ENCODE measurements at places on chromosomes 4 and X.

GRCh38 chr4:169115897-169116254, 105.8 kb upstream of the CBR4 start:
- no peaks in the 10 kb centered on the region for H3K27me3 ChIP-seq
- no peak overlapping the region for H3K4me3 ChIP-seq
- H3K36me3 ChIP-seq = no peaks in the 10 kb centered on the region
- no peak for DNase-seq

DNA sequence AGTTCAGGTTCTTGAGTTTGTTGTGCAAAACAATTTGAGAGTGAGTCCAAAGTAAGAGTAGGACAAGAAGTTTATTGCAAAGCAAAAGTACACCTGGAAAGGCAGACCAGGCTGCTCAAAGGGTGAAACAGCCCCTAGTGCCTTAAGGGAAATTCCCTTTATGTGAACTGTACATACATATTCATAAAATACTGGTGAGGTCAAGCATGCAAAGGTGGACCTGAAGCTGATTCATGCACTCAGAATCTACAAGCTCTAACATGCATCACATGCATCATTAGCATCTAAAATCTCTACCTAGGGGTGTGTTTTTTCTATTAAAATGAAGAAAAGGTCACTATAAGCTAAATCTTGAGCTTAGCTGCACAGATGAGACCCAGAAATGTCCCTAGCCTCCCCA, 266.9 kb downstream of the SPATA18 start:
- no peak for DNase-seq
- H3K4me1 ChIP-seq = no peaks in the 10 kb centered on the region
- no peaks in the 10 kb centered on the region for H3K36me3 ChIP-seq
- H3K27ac ChIP-seq = no peak overlapping the region

DNA sequence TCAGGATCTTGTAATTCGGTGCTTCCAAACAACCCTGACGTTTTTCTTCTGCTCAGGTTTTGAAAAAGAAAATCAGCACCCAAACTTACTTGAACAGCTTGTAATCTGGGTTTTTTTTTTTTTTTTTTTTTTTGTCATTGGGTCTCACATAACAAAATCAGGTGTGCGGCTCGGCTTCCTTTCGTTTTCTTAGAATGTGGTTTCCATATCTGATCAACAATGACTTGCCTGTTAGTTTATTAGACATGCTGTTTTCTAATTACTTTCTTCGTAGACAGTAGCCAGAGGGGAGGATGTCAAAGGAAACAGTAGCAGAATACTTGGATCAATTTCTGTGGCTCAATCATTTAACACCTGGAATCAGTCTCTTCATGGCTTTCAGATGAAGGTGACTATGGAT, 890 bp upstream of the FREM3 start:
- no peaks in the 10 kb centered on the region for H3K36me3 ChIP-seq
- peaks cover 10% of the 10 kb centered on the region for H3K4me1 ChIP-seq
- peak overlapping the region; percentile 68 for H3K4me3 ChIP-seq
- no peak for DNase-seq
- peaks cover 43% of the 10 kb centered on the region for H3K27me3 ChIP-seq
- H3K27ac ChIP-seq = no peak overlapping the region

GRCh38 chrX:68343551-68343950, 89.7 kb downstream of the OPHN1 start:
- H3K36me3 ChIP-seq = no peaks in the 10 kb centered on the region
- H3K27me3 ChIP-seq = no peaks in the 10 kb centered on the region
- no peak overlapping the region for H3K27ac ChIP-seq

DNA sequence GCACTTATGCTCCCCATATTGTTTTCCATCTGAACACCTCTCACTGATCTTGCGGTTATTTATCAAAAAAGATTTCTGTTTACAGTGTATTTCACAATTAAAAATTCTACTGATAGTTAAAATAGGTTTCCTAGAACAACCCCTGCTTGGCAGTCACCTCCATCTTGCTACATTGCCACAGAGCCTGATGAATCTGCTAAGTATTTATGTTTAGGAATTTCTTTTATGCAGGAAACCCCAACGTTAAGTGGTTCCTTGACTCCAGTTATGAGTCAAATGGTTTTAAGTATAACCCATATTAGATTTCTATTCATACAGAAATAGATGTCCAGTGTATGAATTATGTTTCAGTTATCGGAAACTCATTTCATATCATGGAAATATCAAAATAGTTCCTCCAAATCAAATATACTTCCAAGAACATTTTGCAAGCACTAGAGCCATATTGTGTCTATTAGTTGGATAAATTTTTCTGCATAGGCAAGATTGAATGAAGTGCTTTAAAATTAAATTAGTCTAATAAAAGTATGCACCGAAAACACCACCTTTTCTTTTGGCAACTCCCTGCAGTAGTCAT, 20.6 kb downstream of the GALNT7 start:
- H3K4me1 ChIP-seq = peaks cover 67% of the 10 kb centered on the region
- H3K4me3 ChIP-seq = no peak overlapping the region
- H3K36me3 ChIP-seq = peaks cover 4% of the 10 kb centered on the region
- no peak for DNase-seq
- H3K27me3 ChIP-seq = no peaks in the 10 kb centered on the region

DNA sequence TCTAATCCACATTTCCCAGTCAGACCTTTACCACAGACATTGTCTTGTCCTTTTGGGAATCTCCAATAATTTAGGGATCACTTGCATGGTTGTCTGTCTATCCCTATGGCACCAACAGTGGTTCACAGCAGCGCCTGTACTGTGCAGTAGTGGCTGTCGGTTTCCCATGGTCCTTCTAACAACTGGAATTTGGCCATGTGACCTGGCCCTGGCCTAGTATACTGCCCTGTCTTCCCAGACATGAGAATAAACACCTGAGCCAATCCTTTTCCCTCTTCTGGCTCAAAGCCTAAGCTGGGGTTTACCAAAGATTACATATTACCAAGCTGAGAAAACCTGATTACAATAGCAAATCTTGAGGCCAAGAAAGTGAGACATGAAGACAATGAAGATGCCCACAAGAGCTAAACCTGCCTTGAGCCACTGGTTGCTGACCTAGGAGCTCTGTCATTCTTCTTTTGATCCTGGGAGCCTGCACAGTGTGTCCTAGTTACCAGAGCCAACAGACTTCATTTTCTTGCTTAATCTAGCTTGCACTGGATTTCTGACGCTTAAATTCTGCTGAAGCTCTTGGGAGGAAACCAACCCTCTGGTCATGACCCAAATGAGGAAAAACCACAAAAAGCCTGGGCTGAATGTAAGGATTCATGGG, 92.1 kb downstream of the SCD5 start:
- H3K36me3 ChIP-seq = no peaks in the 10 kb centered on the region
- H3K4me3 ChIP-seq = no peak overlapping the region
- DNase-seq = no peak

GRCh38 chr4:151824656-151825055, 63.8 kb upstream of the GATB start:
- no peak for DNase-seq
- H3K4me1 ChIP-seq = no peaks in the 10 kb centered on the region
- no peaks in the 10 kb centered on the region for H3K36me3 ChIP-seq
- H3K4me3 ChIP-seq = no peak overlapping the region
- no peaks in the 10 kb centered on the region for H3K27me3 ChIP-seq
- no peak overlapping the region for H3K27ac ChIP-seq

DNA sequence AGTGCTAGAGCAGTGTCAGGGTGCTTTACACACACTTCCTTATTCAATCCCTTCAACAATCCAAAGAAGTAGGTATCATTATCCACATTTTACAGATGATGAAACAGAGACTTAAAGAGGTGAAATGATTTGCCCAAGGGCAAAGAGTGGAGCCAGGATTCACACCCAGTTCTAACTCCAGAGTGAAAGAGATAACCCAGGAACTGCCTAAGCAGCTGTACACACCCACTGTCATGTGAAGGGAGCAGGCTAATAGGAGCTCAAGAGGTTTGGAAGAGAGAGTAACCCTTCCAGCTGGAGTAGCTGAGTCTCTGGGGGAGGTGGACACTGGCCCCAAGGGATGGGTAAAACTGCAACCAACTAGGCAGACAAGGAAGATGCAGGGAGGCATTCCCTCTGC, 92.5 kb downstream of the FBXL5 start:
- no peak overlapping the region for H3K27ac ChIP-seq
- peaks cover 10% of the 10 kb centered on the region for H3K36me3 ChIP-seq
- no peak for DNase-seq
- H3K4me3 ChIP-seq = no peak overlapping the region
- H3K4me1 ChIP-seq = peaks cover 9% of the 10 kb centered on the region
- H3K27me3 ChIP-seq = no peaks in the 10 kb centered on the region

- no peak for DNase-seq
- no peak overlapping the region for H3K27ac ChIP-seq
- H3K36me3 ChIP-seq = no peaks in the 10 kb centered on the region
- H3K4me1 ChIP-seq = no peaks in the 10 kb centered on the region
- H3K4me3 ChIP-seq = no peak overlapping the region
Observed at GRCh38 chr4:183967266-183967665, 62.2 kb downstream of the STOX2 start.

- H3K27ac ChIP-seq = no peak overlapping the region
- H3K4me1 ChIP-seq = no peaks in the 10 kb centered on the region
- no peaks in the 10 kb centered on the region for H3K27me3 ChIP-seq
- H3K4me3 ChIP-seq = no peak overlapping the region
- H3K36me3 ChIP-seq = no peaks in the 10 kb centered on the region
- DNase-seq = no peak
Observed at GRCh38 chr4:95728145-95728544, 111.7 kb upstream of the PDHA2 start.

DNA sequence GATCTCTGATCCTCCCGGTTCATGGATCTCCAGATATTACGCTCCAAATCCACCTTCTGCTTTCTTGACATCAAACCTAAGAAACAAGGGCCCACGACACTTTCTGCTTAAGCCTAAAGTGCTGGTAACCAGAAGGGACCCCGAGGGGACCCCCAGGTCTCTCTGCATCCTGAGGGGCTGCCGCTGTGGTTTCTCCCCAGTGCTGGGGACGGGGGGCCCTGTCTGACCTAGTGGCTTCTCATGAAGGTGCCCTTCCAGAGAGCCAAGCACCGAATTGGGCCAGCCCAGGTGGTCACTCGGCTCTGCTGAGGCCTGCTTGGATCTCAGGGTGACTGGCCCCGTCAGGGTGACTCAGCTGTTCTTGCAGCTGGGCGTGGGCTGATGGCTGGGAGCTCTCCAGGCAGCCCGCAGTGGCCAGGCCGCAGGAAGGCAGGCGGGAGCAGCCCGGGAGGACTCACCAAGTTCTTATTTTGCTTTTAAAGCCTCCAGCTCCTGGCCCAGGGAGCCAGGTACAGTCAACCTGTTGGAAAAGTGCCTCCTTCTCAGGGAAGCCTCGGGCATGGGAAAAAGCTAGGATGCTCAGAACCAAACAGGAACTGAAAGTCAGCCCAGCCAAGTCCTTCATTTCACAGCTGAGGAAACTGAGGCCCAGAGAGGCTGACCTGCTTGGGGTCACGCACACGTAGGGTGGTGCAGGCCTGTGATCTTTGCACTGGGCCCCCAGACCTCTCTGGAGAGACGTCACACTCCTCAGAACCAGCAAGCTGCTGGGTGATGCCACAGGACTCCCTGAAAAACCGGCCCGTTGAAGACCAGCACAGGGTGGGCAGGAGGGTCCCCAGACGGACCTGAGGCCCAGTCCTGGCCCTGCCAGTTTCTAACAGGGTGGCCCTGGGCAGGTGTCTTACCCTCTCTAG, 16.7 kb downstream of the BLOC1S4 start:
- H3K27ac ChIP-seq = no peak overlapping the region
- H3K27me3 ChIP-seq = peaks cover 19% of the 10 kb centered on the region
- H3K36me3 ChIP-seq = no peaks in the 10 kb centered on the region
- no peak for DNase-seq

DNA sequence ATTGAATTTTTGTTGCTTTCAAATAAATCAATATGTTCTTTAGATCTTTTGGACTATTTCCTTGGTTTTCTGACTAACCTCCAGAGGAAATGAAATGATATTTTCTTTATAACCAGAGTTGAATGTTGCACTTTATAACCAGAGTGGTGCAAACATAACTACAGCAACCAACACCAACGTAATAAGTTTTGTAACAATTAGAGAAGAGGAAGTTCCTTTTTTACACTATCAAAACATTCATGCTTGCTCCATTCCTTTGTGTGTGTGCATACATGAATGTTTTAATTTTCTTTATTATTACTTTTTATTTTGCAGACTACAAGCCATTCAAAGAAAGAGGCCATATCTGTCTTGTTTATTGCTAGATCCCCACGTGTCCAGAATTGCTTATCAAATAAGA, 193.0 kb upstream of the PPP3CA start:
- no peak overlapping the region for H3K27ac ChIP-seq
- no peaks in the 10 kb centered on the region for H3K36me3 ChIP-seq
- no peaks in the 10 kb centered on the region for H3K27me3 ChIP-seq
- DNase-seq = no peak

- no peaks in the 10 kb centered on the region for H3K36me3 ChIP-seq
- H3K4me1 ChIP-seq = no peaks in the 10 kb centered on the region
- H3K27ac ChIP-seq = no peak overlapping the region
- DNase-seq = no peak
- no peaks in the 10 kb centered on the region for H3K27me3 ChIP-seq
- H3K4me3 ChIP-seq = no peak overlapping the region
Observed at GRCh38 chr4:149135062-149135461, 680.6 kb downstream of the IQCM start.

DNA sequence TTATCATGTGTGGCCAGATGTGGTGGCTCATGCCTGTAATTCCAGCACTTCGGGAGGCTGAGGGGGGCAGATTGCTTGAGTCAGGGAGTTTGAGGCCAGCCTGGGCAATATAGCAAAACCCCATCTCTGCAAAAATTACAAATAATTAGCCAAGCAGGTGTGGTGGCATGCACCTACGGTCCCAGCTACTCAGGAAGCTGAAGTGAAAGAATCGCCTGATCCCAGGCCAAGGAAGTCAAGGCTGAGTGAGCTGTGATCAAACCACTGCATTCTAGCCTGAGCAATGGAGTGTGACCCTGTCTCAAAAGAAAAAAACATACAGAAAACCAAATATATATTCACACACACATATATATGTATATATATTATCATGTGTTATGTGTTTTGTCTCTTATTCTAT, 15.0 kb downstream of the APELA start:
- DNase-seq = no peak
- H3K27ac ChIP-seq = no peak overlapping the region
- no peak overlapping the region for H3K4me3 ChIP-seq
- peaks cover 6% of the 10 kb centered on the region for H3K27me3 ChIP-seq

- no peak for DNase-seq
- H3K27ac ChIP-seq = no peak overlapping the region
- H3K4me3 ChIP-seq = no peak overlapping the region
Observed at GRCh38 chr4:2366252-2367192, 51.9 kb downstream of the ZFYVE28 start.

Measured in stimulated activated naive B cell treated with anti-CD40 and anti-IgM and Interleukin-4, amounts not matched to agents 10 μg/mL and 1 μg/mL and 100 μg/mL, for 72 hours (primary cell).